ENCODE measurements at places on chromosomes 3 and 15.

DNA sequence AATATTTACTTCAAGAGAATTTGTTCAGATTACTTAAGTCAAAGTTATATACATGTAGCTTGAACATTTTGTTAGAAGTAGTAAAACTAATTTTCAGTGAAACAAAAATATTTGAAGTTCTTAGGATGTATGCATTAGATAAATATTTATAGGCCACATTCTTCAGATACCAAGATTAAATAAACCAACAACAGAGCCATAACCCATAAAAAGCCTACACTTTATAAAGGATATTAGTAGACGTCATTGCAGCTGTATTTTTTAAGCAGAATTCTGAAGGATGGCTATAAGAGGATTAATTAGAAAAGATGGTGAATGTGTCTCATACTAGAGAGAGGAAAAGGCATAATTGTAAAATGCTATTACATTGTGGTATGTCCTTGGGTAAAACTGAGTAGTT lies 449.7 kb upstream of the ALCAM start:
- no peak for DNase-seq

GRCh38 chr15:73539212-73540128 lies 93.7 kb downstream of the NPTN start:
- no peak for DNase-seq

DNA sequence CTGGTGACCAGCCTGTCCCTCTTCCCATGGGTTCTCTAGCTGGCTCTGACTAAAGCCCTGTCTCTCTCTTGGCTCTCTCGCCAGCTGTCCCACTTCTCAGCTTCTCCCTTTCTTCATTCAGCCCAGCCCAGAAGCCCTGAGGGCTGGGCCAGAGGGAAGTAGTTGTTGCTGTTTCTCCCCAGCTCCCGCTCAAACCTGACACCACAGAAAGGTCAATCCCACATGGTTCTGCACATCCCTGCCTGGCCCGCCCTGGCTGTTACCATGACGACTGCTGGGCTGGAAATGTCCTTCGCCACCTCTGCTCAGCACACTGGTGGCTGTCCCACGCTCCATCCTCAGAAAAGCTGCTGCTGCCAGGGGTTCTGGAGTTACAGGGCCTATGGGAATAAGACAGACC lies 25.9 kb downstream of the CCDC32 start:
- DNase-seq: no peak

GRCh38 chr3:192817506-192817905 lies 90.2 kb upstream of the FGF12 start:
- no peak for DNase-seq

- no peak for DNase-seq
Measured at GRCh38 chr3:151835751-151836525, 22.0 kb downstream of the AADAC start.

DNA sequence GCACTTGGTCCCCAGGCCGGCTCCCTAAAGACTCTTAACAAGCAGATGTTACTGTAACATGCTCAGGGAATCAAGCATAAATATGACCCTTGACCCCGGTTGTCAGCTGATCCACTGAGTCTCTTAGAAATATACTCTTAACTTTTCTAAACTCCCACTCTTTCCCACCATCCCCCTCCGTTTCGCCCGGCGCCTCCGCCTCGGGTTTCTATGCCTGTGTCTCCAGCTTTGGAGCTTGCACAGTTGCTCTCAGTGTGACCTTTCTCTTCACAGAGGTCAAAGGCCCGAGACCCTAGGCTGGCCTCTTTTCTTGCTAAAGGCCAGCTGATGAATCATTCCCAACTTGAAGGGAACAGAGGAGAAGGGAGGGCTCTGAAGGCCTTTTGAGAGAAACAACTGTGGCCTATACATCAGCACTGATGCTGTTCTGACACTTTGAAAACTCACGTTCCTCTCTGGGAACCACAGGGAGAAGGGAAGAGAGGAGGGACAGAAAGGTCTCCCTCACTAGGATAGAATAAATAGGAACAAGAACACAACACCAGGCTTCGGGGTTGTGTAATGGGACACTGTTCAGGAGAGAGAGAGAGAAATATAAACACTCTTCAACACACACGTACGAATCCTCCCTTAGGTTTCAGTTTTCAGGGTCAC lies 484.5 kb upstream of the NR2F2 start:
- no peak for DNase-seq

DNA sequence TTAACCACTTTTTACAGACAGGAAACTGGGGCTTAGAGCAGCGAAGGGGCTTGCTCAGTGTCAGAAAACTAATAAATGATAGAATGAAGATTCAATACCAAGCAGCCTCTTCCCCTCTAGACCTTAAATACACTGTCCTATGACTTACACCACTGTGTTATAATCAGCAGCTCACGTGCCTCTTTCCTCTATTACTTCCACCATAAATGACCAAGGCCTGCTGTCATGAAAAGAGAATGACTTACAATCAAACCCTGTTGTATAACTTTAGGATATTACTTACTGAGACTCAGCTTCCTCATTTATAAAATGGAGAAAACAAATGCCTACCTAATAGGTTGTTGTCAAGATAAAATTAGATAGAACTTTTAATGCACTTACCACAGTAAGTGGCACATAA lies 11.6 kb downstream of the FMN1 start:
- no peak for DNase-seq

- DNase-seq: no peak
Measured at GRCh38 chr3:101995371-101996046, 146.2 kb downstream of the NFKBIZ start.

GRCh38 chr3:106068795-106069194 lies 200.0 kb upstream of the CBLB start:
- DNase-seq: no peak

DNA sequence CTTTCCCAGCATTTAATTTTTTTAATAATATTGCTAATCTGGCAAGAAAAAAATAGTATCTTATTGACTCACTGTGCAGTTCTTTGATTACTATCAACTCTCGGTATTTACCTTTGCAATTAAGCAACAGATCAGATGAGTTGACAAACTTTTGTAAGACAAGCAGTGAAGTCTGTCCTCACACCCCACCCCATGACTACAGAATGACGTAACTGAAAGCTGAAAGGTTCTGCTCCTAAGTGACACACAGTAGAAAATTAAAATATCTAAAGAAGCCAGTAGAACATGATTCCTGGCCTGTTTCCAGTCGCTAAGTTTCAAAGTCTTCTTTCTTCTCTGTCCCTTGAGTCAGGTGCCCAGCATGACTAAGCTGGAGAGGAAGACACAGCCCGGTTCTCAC lies 135.5 kb downstream of the STT3B start:
- peak; percentile 77 for DNase-seq

DNA sequence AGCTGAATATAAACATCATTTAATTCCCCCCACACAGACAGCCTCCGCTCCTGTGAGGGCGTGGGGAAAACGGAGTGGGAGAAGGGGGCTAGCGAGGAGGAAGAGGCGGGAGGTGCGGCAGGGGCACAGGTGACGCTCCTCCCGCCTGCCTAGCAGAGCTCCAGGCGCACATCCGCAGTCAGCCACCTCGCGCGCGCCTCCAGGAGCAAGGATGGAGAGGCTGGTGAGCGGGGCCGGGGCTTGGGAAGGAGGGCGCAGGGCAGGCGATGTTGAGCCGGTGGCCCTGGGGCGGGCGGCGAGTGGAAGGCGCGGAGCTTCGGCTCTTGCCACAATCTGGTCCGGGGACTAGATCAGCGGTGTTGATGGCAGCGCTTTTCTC lies at the start of gene CD200:
Gene CD200 (plus strand): TSS at position 155 of the 379 bp plus-strand sequence. CDS start 57 bp downstream, at position 212.
- DNase-seq: no peak

DNA sequence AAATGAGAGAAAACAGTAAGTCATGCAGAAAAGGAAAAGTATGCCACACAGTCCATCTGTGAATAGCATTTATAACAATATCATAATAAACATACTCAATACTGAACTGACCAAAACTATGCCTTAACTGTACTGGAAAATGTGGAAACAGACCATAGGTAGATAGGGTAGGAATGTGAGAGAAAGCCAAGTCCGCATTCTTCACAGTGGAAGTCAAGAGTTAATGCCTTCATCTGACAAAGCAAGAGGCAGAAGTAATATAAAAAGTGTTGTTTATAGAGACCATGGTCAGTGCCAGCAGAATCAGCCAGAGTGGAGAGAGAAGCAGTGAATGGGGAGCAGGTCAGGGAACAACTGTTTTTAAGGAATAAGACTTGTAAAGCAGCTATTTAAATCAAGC lies 52.3 kb downstream of the KBTBD12 start:
- DNase-seq: no peak

Measured in epithelial cell of prostate (primary cell).